ENCODE measurements at places on chromosomes 2 and 18.

- DNase-seq = no peak
Measured at GRCh38 chr2:237482485-237482884, 4.6 kb upstream of the MLPH start.

GRCh38 chr2:34251578-34251977, 652.5 kb upstream of the FAM98A start:
- no peak for DNase-seq

- DNase-seq = no peak
Measured at GRCh38 chr2:193584522-193584938, 1389.8 kb upstream of the TMEFF2 start.

GRCh38 chr2:46901611-46902010, 14.0 kb downstream of the MCFD2 start:
- no peak for DNase-seq
